ENCODE measurements at places on chromosomes 5 and 9.

DNA sequence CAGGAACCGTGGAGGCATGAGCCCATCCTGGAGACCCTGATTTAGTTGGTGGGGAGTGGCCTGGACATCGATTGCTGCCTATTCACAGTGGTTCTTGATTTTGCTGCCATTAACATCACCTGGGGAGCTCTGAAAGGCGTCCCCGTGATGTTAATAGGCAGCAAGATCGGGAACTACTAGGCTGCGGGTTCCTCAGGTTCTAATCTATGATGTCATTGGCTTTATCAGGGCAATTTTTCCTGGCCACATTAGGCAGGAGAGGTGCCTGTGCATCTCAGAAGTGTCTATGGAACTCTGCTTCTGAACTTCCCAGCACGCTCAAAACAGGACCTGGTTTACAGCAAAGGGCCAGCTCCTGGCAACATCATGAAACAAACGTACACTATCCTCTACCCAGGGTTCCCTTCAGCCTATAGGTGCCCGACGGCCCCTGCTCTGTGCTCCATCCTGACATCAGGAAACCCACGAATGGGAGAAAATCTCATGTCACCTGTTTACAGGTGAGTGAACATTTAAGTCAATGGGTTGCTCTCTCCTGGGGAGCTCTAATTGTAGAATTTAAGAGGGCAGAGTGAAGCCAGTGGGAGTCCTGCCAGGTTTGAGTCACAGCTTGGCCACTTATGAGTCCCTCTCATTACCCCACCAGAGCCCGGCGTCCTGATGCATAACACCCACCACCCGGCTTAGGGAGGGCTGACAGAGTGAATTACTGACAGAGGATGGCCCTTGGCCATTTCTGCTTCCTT is 49.4 kb downstream of the ROPN1L start:
- DNase-seq, result no peak

GRCh38 chr5:133236976-133237375 is 185.2 kb downstream of the HSPA4 start:
- DNase-seq, result no peak

GRCh38 chr9:34656992-34657391 is 5.0 kb downstream of the IL11RA start:
- DNase-seq, result no peak

DNA sequence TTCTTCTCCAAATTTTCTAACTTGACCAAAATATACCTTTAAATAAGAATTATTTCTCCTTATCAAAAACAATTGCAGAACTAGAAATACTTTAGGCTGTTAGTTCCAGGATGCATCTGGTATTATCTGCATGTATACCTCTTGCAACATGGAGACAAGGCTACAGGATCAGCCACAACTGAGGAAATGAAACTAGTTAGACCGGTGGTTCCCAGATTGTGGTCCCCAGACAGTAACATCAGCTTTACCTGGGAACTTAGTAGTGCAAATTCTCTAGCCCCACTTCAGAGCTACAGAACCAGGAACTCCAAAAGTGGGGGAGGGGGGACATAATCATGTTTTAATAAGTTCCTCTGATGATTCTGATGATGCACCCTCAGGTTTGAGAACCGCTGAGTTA is 61.6 kb upstream of the C9orf72 start:
- DNase-seq, result peak; percentile 53

GRCh38 chr5:118478852-118479251 is 509.5 kb downstream of the DTWD2 start:
- DNase-seq, result no peak

Measured in SIG-M5 (cell line).